HCT116 (cell line): ENCODE measurements at places on chromosomes 3 and 15.

DNA sequence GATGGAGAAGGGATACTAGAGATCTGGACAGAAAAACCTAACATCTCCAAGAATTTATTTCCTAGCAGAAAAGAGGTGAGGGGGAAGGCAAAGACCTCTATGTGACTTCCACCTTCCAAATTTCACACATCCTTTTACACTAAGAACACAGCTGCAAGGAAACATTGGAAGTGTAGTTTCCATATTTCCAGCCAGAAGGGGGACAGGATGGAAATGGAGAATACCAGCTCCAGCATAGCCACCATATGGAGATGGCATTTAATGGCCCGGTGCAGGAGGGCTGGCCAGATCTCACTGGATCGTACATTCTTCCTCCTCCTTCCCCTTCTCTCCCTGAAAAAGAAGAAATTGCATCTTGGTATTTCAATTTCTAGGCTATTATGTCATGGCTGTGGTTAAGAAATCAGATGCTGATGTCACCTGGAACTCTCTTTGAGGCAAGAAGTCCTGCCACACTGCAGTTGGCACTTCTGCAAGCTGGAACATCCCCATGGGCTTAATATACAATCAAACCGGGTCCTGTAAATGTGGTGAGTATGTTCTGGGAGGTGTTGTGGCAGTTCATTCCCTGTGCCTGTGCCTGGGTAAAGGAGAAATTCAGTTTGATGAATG, 36.9 kb upstream of the TF start:
- DNase-seq, result no peak

DNA sequence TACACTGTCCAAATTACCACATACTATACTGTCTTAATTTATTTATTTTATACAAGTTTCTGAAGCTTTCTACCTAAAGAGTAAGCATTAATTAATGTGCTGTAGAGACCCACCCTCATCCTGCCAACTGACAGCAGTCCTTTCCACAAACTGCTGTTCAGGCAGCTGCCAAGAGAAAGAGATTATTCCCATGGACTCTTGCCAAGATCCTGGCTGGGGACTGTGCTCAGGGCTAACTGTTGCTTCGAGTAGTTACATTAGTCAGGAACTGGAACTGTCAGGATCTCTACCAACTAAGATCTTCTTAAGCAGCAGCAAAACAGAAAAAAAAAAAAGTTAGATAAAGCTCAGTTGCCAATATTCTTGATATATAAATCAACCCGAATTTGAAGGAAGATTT, 398.8 kb downstream of the MECOM start:
- no peak for DNase-seq

DNA sequence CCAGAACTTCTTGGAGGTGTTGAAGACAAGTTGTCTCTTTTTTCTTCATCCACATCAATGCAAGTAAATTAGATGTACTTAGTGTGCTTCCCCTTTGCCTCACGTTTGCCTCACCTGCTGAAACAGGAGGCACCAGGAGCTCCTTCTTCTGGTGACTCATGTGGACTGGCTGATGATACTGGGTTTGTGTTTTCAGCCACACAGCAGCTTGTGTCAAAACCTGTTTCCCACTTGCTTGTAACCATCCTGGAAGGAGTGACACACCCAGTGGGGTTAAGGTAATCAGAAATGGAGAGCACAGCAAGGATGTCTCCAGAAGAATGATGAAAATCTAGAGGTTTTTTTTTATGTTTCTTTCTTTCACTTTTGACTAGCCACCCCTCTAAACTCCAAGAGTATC, 143.3 kb upstream of the RBMS3 start:
- DNase-seq, result no peak

DNA sequence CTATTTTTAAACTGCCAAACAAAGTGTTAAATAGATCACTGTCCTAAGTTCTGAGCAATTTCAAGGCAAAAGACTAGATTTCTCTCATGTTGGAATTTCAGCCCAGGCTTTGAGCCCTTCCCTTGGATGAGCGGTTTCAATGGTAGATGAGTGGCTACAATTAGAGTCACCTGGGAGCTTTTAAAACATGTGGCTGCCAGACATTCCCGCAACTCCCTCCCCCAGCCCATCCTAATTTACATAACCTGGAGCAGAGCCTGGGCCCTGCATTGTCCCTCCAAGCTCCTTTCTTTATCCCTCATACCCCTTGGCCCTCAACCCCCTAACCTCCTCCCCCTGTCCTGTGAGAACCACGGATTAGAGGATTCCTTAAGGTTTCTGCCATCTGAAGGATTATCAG, 357.5 kb upstream of the UMPS start:
- no peak for DNase-seq

DNA sequence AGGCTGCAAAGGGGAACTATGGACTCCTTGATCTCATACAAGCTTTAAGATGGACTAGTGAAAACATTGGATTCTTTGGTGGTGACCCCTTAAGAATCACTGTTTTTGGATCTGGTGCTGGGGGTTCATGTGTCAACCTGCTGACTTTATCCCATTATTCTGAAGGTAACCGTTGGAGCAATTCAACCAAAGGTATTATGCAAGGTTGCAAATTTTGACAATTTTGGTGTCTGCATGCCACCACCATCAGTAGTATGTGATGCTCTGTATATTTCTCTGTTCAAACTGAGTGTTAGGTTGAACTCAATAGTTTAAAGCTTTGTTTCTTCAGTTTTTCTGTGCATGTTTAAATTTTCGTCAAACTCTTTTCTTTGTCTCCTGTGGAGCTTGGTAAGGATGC, 583.8 kb upstream of the NAALADL2 start:
- no peak for DNase-seq

DNA sequence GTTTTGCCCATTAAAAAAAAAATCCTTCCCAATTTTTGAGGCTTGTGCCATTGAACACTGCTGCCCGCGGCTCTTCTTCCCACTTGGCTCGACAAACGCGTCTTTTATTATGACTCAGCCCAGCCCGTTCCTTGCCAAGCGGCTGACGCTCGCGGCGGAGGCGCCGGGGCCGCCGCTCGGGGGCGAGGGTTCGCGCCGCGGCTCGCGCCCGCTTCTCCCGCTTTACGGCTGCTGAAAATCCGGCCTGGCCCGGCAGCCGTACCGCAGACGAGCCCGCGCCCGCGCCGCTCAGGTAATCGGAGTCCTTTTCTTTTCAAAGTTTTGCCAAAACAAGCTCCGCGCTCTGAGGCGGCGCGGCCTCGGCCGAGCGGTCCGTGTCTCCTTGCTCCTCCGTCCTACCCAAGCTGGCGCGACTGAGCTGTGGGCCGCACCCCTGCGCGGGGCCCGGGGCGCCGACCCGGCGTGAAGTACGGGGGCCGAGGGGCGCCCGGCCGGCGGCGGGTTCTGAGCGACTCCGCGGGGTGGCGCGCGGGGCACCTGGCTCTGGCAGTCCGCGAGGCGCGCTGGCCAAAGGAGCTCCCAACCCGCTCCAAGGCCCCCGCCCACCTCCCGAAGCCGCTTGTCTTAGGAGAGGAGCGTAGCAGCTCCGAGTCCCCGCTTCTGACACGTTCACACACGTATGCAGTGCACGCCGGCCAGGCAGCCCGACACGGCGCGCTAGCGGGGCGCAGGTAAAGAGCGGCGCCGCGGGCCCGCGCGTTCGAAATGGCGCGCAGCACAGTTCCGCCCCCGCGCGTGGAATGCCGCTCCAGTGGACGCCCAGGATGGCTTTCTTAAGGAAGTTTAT, 418.2 kb upstream of the NAALADL2 start:
- peak; percentile 76 for DNase-seq

- no peak for DNase-seq
These were observed 450.1 kb upstream of the CFAP20DC start for GRCh38 chr3:59499954-59500353.

DNA sequence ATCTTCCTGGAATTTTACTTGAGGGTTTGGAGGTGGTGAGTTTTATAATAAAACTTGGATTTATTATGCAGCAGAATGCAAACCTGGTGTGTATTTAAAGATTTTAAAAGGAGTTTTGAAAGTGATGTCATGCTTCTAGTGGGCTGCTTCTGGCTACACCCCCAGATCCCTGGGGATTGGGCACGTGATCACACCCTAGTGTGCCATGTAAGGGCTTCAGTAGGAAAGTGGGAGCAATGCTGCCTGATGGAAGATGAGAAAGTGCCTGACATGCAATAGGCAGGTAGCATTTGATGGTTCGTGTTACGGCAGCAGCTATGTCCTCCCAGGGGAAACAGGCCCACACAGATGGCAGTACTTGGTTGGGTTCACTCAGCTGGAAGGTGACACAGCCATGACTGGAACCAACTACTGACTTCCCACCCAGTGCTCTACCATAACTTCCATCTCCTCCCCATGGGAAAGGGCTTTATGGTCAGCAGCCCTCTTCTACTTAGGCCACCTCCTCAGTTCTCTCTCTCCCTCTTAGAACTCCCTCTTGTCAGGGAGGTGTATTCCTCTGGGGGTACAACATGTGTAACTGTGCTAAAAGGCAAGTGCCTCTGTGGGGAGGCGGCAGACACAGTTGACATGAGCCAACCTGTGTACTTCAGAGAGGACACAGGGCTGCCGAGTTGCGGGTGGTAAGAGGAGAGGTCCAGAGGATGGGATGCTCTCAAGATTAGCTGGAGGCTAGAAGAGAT, 5.6 kb downstream of the ITPKA start:
- DNase-seq, result no peak
